Activated naive CD4-positive, alpha-beta T cell treated with anti-CD3 and anti-CD28 coated beads, Interleukin-2, amount 10 ng/mL, durations not matched to agents 7 days and 5 days (primary cell): ENCODE measurements at places on chromosomes 7 and 10.
A peak's percentile ranks its signal among the peaks of the same experiment; 100 is the strongest.

DNA sequence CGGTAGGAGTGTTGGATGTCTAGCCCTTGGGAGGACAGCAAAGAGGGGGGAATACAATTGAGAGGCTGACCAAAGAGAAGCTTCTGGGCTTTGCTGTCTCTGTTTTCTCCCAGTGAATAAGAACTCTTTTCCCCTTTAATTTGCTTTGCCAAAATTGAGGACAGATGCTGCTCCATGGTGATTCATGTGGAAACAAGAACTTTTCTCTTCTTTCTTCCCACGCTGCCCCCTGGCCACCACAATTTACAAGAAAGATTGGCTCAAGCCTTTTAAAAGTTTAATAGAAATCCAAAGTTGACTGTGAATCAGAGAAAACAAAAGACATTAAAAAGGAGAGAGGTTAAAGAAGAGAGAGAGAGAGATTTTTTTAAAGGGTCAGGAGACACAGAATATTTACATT lies 49.0 kb downstream of the PRR15 start:
- no peak for DNase-seq
- no peaks in the 10 kb centered on the region for H3K36me3 ChIP-seq
- peaks cover 14% of the 10 kb centered on the region for H3K27me3 ChIP-seq
- H3K27ac ChIP-seq, result no peak overlapping the region
- no peaks in the 10 kb centered on the region for H3K4me1 ChIP-seq

- no peaks in the 10 kb centered on the region for H3K27me3 ChIP-seq
- no peak overlapping the region for H3K4me3 ChIP-seq
- H3K36me3 ChIP-seq, result no peaks in the 10 kb centered on the region
- DNase-seq, result no peak
Observed at GRCh38 chr10:25896421-25896820, 37.6 kb upstream of the MYO3A start.

GRCh38 chr10:30374353-30374752 lies 25.3 kb upstream of the MTPAP start:
- peaks cover 29% of the 10 kb centered on the region for H3K27me3 ChIP-seq
- H3K36me3 ChIP-seq, result no peaks in the 10 kb centered on the region
- H3K27ac ChIP-seq, result no peak overlapping the region
- peaks cover 36% of the 10 kb centered on the region for H3K4me1 ChIP-seq
- no peak overlapping the region for H3K4me3 ChIP-seq

DNA sequence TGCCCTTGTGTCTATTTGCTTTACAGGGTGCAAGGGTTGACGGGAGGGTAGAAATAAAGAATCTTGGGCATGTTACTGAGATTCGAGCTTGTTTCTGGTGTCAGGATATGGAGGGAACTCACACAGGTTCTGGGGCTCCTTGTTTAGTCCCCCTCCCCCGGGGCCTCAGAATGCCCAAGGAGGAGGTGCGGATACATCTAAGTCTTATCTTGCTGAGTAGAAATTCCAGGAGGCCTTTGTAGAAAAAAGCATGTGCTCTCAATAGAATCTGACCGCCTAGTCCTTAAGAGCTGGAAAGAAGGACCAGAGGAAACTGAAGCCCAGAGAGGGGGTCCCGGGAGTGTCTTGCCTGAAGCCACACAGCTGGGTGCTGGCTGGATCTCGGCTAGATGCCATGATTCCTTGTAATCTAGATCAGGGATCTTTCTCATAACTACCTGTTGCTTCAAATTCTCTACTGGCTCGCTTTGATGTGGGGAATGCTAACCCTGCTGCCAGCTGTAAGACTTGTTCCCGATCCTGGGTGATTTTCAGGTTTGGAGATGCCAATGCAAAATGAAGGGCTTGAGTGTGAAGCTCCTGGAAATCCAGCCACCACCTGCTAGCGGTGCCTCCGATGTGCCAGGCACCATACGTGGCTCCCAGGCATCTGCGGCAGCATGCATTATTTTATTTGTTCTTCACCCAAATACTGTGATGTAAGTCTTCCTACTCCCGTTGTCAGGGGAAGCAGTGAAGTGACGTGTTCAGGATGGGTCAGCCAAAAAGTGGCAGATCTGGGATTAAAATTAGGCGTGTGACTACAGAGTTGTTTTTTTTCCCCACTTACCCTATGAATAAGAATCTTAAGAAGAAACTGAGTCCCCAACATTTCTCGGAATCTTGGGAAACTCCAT lies 226.0 kb downstream of the TCF7L2 start:
- no peaks in the 10 kb centered on the region for H3K36me3 ChIP-seq
- H3K27ac ChIP-seq, result no peak overlapping the region
- H3K27me3 ChIP-seq, result no peaks in the 10 kb centered on the region
- no peaks in the 10 kb centered on the region for H3K4me1 ChIP-seq
- DNase-seq, result no peak

GRCh38 chr10:110425684-110426293 lies 71.9 kb upstream of the DUSP5 start:
- peaks cover 18% of the 10 kb centered on the region for H3K27me3 ChIP-seq
- peak overlapping the region; percentile 1 for H3K27ac ChIP-seq
- H3K4me1 ChIP-seq, result peaks cover 28% of the 10 kb centered on the region
- H3K4me3 ChIP-seq, result no peak overlapping the region

GRCh38 chr7:34596887-34597286 lies 61.1 kb upstream of the NPSR1 start:
- DNase-seq, result no peak
- H3K27ac ChIP-seq, result no peak overlapping the region
- no peaks in the 10 kb centered on the region for H3K27me3 ChIP-seq
- H3K36me3 ChIP-seq, result no peaks in the 10 kb centered on the region

DNA sequence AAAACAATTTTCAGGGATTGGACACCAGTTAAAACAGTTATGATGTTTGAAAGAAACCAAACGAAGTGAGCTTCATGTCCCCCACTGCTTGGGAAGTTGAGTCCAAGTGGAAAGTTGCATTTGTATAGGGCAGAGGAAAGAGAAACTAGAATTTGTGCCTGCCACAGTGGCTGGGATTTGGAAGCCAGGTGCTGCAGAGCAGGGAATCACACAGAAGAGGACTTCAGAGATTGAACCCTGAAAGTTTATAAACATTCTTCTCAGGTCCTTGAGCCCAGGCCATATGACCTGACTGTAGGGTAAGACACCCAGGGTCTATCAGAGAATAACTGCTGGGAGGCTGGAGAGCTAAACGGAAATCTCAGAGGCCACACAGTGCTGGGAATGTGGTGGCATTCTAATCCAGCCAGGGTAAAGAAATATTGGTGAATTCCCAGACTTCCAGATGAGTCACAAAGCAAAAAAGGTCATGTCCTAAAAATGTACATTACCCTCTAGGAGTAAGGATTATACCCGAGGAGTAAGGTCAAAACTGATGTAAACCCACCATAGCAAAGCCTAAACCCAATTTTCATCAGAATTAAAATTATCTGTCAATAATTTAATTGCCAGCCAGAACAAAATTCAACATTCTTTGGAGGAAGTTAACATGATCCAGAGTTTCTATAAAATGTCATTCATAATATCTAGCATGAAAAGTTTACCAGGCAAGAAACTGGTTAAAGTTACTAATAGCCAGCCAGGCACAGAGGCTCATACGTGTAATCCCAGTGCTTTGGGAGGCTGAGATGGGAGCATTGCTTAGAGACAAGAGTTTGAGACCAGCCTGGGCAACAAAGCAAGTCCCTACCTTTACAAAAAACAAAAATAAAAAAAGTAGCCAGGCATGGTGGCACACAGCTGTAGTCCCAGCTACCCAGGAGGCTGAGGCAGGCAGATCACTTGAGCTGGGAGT lies 31.2 kb downstream of the TOMM7 start:
- no peak overlapping the region for H3K27ac ChIP-seq
- no peaks in the 10 kb centered on the region for H3K36me3 ChIP-seq
- DNase-seq, result no peak
- H3K4me3 ChIP-seq, result no peak overlapping the region

GRCh38 chr10:97667463-97667862 lies 19.6 kb downstream of the AVPI1 start:
- no peak for DNase-seq
- H3K27ac ChIP-seq, result no peak overlapping the region
- H3K27me3 ChIP-seq, result no peaks in the 10 kb centered on the region

- no peaks in the 10 kb centered on the region for H3K4me1 ChIP-seq
- no peak overlapping the region for H3K27ac ChIP-seq
- peaks cover 3% of the 10 kb centered on the region for H3K27me3 ChIP-seq
- no peak overlapping the region for H3K4me3 ChIP-seq
- H3K36me3 ChIP-seq, result no peaks in the 10 kb centered on the region
Observed at GRCh38 chr10:63008491-63008890, 124.6 kb upstream of the NRBF2 start.

DNA sequence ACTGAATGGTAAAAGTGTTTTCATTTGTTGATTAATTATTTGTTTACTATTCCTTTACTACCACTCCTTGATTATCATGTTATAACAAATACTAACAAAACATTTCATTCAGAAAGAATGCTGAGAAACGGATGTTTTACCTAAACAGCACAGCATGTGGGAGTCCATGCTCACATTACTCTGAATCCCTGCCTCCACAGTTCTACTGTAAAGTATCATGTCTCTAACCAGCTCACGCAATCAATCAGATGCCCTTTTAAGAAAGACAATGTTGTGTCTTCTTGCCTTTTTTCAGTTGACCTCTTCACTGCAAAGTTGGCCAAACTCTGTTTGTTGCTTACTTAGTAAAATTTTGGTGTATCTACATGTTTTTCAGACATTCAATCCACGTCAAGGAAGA lies 232.5 kb upstream of the MDFIC start:
- H3K27me3 ChIP-seq, result no peaks in the 10 kb centered on the region
- no peaks in the 10 kb centered on the region for H3K36me3 ChIP-seq
- DNase-seq, result no peak

- H3K27ac ChIP-seq, result no peak overlapping the region
- no peak overlapping the region for H3K4me3 ChIP-seq
- H3K4me1 ChIP-seq, result no peaks in the 10 kb centered on the region
- no peaks in the 10 kb centered on the region for H3K27me3 ChIP-seq
- H3K36me3 ChIP-seq, result no peaks in the 10 kb centered on the region
- DNase-seq, result no peak
Observed at GRCh38 chr7:137169282-137169698, 174.2 kb downstream of the PTN start.

- H3K36me3 ChIP-seq, result no peaks in the 10 kb centered on the region
- H3K4me3 ChIP-seq, result no peak overlapping the region
- H3K27ac ChIP-seq, result no peak overlapping the region
- no peaks in the 10 kb centered on the region for H3K4me1 ChIP-seq
- no peaks in the 10 kb centered on the region for H3K27me3 ChIP-seq
- DNase-seq, result no peak
Observed at GRCh38 chr7:85464042-85464651, 277.3 kb upstream of the SEMA3D start.

DNA sequence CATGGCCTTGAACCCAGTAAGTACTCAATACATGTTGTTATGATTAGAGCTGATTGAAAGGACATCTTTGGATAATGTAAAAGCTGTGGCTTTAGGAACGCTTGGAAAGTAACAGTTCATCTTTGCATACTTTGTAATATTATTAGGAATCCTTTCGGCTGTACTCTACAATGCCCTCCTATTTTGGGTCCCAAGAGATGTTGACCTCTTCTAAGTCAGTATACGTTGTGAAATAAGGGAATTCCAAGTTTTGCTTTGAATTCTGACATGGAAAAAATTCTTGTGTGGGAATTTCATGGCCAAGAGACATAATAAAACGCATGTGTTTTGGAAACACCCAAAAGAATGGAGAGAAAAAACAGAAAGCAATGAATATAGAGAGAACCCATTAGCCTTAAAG lies 7.7 kb downstream of the AGR3 start:
- no peaks in the 10 kb centered on the region for H3K36me3 ChIP-seq
- no peaks in the 10 kb centered on the region for H3K4me1 ChIP-seq
- H3K27me3 ChIP-seq, result no peaks in the 10 kb centered on the region
- DNase-seq, result no peak
- H3K4me3 ChIP-seq, result no peak overlapping the region

DNA sequence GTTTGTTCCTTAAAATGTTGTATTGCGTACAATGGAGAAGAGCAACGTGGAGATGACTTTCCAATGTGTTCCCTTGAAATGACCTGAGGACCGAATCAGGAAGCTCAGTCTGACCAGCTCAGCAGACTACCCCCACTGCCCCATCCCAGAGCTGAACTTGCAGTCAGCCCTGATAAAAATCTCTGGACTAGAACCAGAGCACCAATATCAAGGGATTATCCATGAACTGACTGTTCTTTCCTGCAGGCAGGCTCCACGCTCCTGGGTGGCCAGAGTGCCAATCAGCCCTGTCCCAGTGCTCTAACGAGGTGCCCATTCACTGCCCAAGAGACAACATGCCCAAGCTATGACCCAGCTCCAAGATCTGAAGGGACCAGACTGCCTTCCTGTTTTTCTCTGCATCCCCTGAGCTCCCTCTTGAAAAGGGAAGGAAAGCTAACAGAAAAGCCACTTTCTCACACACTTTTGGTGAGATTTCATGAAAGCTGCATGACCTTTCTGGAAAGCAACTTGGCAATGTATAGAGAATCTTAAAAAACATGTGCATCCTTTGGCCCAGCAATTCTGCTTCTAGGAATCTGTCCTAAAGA lies 130.2 kb downstream of the KCNMA1 start:
- no peak for DNase-seq
- no peak overlapping the region for H3K4me3 ChIP-seq
- H3K36me3 ChIP-seq, result no peaks in the 10 kb centered on the region
- no peak overlapping the region for H3K27ac ChIP-seq
- no peaks in the 10 kb centered on the region for H3K4me1 ChIP-seq

DNA sequence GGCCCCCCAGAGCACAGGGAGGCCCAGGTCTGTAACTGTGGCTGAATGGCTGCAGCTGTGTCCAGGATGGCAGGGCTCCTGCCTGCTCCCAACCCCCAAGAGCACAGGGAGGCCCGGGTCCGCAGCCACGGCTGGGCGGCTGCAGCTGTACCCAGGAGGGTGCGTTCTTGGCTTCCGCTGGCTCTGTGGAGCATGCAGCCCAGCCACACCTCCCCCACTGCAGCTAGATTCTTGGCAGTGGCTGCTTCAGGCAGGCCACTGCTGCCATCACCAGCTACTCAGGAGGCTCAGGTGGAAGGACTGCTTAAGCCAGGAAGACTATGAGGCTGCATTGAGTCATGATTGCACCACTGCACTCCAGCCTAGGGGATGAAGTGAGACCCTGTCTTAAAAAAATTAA lies 27.9 kb downstream of the C7orf25 start:
- H3K4me1 ChIP-seq, result peaks cover 19% of the 10 kb centered on the region
- peaks cover 14% of the 10 kb centered on the region for H3K27me3 ChIP-seq
- no peak overlapping the region for H3K4me3 ChIP-seq
- no peak overlapping the region for H3K27ac ChIP-seq

- H3K27me3 ChIP-seq, result peaks cover 5% of the 10 kb centered on the region
- H3K27ac ChIP-seq, result no peak overlapping the region
- no peaks in the 10 kb centered on the region for H3K4me1 ChIP-seq
- peak; percentile 58 for DNase-seq
- H3K36me3 ChIP-seq, result no peaks in the 10 kb centered on the region
- H3K4me3 ChIP-seq, result no peak overlapping the region
Observed at GRCh38 chr10:130254662-130255061, 118.5 kb downstream of the GLRX3 start.

- H3K27ac ChIP-seq, result no peak overlapping the region
- no peaks in the 10 kb centered on the region for H3K27me3 ChIP-seq
- DNase-seq, result no peak
- H3K36me3 ChIP-seq, result no peaks in the 10 kb centered on the region
- H3K4me1 ChIP-seq, result no peaks in the 10 kb centered on the region
- H3K4me3 ChIP-seq, result no peak overlapping the region
Observed at GRCh38 chr10:58704226-58704625, 191.6 kb downstream of the BICC1 start.

- H3K27me3 ChIP-seq, result peaks cover 32% of the 10 kb centered on the region
- no peak for DNase-seq
- no peak overlapping the region for H3K27ac ChIP-seq
Observed at GRCh38 chr10:89683883-89684282, 17.5 kb upstream of the KIF20B start.
